Subcutaneous preadipocyte (primary cell): ENCODE measurements at places on chromosomes 2 and 18. TPM values are rescaled to one million over a fixed set of nuclear protein-coding genes. Genes with fewer than 3 reads are reported as not detected.

Gene DSC3
- total RNA-seq: under 0.01 TPM in 1 of 2 replicates, not detected in the other

Gene MORN2
- total RNA-seq: 10.8 and 16.2 TPM in 2 replicates

Gene FAP
- 91.3 and 134 TPM in 2 replicates for total RNA-seq

Gene GREB1
- 0.78 and 1.1 TPM in 2 replicates for total RNA-seq

Gene HTR2B
- 0.59 and 2.6 TPM in 2 replicates for total RNA-seq

Gene AKAIN1
- total RNA-seq: not detected in 2 replicates

Gene TRIM43
- not detected in 2 replicates for total RNA-seq

Gene CNTNAP5
- total RNA-seq: not detected in 2 replicates

Gene CDH7
- total RNA-seq: not detected in 2 replicates

Gene FAM110C
- not detected in 2 replicates for total RNA-seq

Gene TUBB8B
- total RNA-seq: not detected in 2 replicates

Gene MTIF2
- total RNA-seq: 40.4 and 49.1 TPM in 2 replicates

Gene KCNG2
- not detected in 2 replicates for total RNA-seq

Gene G6PC2
- total RNA-seq: not detected in 2 replicates

Gene KCNIP3
- 2.9 and 3.1 TPM in 2 replicates for total RNA-seq

Gene BOLL
- total RNA-seq: not detected in 2 replicates

Gene ZNF396
- total RNA-seq: 0.37 and 0.59 TPM in 2 replicates

Gene C2orf66
- under 0.01 TPM in 1 of 2 replicates, not detected in the other for total RNA-seq

Gene HAAO
- total RNA-seq: 0.20 and 0.37 TPM in 2 replicates

Gene PRADC1
- 18.6 and 18.7 TPM in 2 replicates for total RNA-seq

Gene ABCG8
- not detected in 2 replicates for total RNA-seq

Gene ERICH2
- not detected in 2 replicates for total RNA-seq

Gene TRIP12
- 205 and 247 TPM in 2 replicates for total RNA-seq

Gene DES
- 0.39 and 0.73 TPM in 2 replicates for total RNA-seq

Gene DUSP2
- total RNA-seq: 0.37 and 0.78 TPM in 2 replicates

Gene RTP5
- total RNA-seq: not detected in 2 replicates

Gene CHST9
- total RNA-seq: not detected in 2 replicates

Gene MAP3K19
- not detected in 2 replicates for total RNA-seq

Gene ARHGAP15
- total RNA-seq: not detected in 2 replicates

Gene ANKRD36C
- 35.6 and 60.6 TPM in 2 replicates for total RNA-seq

Gene SNORC
- 0.73 and 0.98 TPM in 2 replicates for total RNA-seq

Gene ARHGAP28
- total RNA-seq: 9.4 and 10.7 TPM in 2 replicates

Gene MOGAT1
- not detected in 2 replicates for total RNA-seq

Gene HOXD12
- total RNA-seq: not detected in 2 replicates

Gene SLC4A3
- total RNA-seq: 0.98 and 2.9 TPM in 2 replicates

Gene RNPEPL1
- total RNA-seq: 10.7 and 11.1 TPM in 2 replicates

Gene CPLX4
- not detected in 2 replicates for total RNA-seq

Gene GMCL1
- total RNA-seq: 4.0 and 7.6 TPM in 2 replicates

Gene CYTIP
- not detected in 2 replicates for total RNA-seq

Gene TRABD2A
- 22.4 and 26.2 TPM in 2 replicates for total RNA-seq

Gene FN1
- total RNA-seq: 8,592 and 13,726 TPM in 2 replicates

Gene CCDC74B
- total RNA-seq: 2.2 and 5.1 TPM in 2 replicates

Gene EGR4
- total RNA-seq: not detected in 2 replicates
